ENCODE measurements at places on chromosomes 7 and 10.

DNA sequence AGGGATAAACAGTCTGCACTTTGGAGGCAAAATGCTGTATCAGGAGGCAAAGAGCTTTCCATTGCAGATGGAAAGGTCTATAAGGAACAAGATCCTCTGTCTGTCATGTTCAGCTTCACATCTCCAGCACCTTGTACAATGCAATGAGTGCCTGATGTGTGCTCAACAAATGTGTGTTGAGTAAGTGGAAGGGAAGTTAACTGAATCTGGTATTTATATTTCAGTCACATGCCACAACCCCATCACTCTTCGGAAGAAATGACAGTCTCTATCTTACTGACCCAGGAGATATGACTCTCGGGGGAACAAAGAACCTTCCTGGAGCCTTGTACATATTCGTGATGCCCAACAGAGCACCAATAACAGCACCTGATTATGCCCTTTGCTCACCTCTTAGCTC is 20.0 kb upstream of the DNAJC1 start:
- no peak for DNase-seq

GRCh38 chr10:36187380-36188079 is 545.4 kb upstream of the FZD8 start:
- DNase-seq: no peak

DNA sequence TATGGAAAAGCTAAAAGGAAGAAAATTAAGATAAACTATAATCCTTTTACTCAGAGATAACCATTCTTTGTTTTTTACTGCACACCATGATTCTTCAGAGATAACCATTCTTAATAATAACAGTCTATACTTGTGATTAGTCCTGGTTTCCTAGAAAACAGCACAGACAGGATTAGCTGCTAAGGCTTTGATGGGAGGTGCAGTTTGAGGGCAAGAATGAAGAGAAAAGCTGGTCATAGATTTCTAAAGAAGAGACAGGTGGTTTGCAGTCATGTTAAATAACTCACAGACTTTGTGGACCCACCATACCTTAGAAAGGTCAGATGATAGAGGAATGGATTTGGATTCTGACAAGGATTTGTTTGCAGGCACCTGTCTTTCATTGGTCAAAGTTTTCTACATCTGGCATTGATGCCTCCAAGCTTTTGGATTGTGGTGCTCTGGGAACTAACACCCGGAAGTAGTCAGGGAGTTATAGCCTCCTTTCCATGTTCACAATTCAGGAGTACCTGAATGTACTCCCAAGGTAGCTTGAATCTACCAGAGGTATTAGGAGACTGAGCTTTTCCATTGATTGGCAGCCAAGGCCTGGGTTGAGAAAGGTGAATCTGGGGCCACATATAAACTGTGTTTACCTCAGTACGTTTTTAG is 3.7 kb downstream of the SMC3 start:
- no peak for DNase-seq

DNA sequence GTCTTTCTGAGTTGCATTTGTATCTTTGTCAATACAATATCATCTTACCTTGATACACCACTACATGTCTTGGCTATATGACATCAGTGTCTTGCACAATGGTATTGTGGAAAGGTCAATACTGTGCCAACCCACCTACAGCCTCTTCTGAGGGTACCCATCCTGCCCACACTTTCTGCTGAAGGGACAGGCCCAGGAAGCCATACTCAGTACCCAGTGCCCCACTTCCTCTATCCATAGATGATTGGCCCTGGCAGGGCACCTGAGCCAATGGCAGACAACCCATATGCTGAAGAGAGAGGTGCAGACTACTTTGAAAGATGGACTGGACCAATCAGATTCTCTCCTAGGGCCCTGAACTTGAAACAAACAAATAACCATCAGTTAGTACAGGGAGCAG is 152.0 kb upstream of the ADO start:
- DNase-seq: no peak

GRCh38 chr10:102264371-102264770 is 19.0 kb downstream of the GBF1 start:
- DNase-seq: no peak

GRCh38 chr7:45068236-45069023 is 20.3 kb downstream of the NACAD start:
- no peak for DNase-seq

GRCh38 chr7:37452346-37452745 is 3.7 kb upstream of the ELMO1 start:
- no peak for DNase-seq

DNA sequence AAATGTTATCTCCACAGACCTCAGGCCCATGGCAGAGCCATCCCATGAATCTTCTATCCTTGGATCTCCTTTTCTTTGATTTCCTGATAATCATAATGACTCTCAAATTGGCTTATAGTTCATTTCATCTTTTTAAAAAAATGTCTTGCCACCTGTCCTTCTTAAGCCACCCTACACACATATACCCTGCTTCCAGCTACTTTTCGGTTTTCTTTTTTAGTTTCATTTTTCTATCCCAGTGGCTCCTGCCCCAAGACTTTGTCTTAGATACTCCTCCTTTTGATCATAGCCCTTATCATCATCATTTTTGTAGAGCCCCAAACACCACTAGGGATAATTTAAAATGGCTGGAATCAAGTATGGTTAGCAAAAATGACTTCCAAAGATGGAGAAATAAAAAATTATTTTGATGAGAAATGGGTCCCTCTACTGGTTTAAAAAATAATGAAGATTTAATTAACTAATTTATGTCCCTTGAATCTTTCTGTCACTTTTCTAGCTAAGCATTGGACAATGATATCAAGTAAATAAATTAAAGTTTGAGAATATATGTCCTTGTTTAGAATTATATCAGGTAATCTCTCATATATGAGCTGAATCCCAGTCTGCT is 277.3 kb upstream of the SEMA3D start:
- no peak for DNase-seq

DNA sequence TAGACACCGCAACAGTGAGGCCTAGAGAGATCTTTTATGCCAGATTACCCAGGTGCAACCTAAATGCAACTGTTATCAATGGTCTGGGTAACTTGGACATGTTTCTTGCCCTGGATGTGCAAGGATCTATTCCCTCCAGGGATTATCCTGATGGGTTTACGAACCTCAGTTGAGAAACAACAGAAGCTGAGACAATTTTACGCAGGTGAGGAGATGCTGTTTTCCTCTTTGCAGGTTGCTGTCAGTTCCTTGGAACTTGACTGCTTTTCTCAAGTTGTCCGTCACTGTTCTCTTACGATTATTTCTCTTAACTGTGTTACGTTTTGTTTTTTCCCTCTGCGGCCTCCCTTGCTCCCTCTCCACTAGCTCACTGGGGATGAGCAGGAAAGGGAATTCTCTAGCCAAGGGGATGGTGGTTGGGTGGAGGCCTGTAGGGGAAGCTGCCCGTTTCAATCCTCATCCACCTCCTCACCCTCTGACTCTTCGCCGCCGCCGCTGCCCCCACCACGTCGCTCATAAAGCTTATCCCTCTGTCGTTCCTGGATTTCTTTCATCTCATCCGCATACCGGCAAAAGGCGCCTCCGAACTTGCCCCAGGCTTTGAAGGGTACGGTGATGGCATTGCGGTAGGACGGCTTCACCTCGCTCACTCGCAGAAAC is 1.2 kb downstream of the PURB start:
- no peak for DNase-seq
